ENCODE measurements at places on chromosomes 2 and 18.

GRCh38 chr2:169761970-169762292 is 28.3 kb downstream of the KLHL23 start:
- no peak for DNase-seq

GRCh38 chr2:216918088-216918680 is 58.3 kb upstream of the TNP1 start:
- peak; percentile 55 for DNase-seq

DNA sequence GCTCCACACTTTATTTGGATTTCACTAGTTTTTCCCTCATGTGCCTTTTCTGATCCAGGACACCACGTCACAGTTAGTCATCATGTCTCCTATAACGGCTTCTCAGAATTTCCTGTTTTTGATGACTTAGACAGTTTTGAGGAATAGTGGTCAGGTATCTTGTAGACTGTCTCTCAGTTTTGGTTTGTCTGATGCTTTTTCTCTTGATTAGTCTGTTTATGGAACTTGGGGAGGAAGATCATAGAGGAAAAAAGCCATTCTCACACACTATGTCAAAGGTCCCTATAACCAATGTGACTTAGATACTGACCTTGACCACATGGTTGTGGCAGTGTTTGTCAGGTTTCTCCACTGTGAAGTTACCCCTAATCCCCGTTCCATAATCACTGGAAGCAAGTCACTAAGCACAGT is 89.0 kb downstream of the RAPH1 start:
- DNase-seq, result peak; percentile 79

DNA sequence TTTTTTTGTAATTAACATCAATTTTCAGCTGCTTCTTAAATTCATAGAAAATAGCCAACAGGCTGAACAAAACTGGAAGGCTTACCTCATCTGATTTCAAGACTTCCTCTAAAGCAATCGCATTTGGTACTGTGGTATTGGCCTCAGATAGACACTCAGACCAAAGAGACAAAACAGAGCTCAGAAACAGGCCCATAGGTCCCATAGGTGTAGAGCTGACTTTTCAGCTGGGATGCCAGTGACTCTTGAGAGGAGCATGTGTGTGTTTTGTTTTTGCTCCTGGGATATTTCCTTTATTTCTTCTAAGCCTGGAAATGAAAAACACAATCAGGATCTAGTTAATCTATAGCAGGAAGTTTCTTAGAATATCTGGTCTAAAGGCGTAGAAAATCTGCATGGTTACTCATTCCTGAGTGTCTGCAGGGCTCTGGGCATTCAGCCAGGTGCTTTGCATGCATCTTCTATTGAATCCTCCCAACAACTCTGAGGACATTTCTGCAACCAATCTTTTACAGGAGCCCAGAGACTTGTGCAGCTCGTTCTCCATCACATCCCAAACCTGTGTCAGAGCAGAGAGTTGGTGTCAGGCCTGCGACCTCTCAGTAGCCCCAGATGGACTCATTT is 190.8 kb downstream of the RTP5 start:
- DNase-seq, result peak; percentile 67

DNA sequence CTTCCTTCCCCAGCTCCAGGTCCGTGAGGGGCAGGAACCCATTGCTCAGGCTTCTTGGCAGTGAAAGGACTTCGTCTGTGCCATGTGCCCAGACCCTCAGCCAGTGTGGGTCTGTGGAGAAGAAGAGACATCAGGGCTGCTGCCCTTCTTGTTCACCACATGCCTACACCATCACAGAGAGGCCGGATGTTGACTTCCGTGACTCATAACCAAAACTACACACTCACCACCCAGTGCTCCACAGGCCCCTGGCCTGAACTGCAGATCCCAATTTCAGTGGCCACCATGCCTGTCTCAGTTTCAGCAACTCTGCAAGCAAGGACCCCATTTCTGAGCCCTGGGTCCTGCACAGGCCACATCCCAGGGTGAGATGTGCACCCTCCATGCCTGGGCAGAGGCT is 332.6 kb upstream of the SALL3 start:
- no peak for DNase-seq

DNA sequence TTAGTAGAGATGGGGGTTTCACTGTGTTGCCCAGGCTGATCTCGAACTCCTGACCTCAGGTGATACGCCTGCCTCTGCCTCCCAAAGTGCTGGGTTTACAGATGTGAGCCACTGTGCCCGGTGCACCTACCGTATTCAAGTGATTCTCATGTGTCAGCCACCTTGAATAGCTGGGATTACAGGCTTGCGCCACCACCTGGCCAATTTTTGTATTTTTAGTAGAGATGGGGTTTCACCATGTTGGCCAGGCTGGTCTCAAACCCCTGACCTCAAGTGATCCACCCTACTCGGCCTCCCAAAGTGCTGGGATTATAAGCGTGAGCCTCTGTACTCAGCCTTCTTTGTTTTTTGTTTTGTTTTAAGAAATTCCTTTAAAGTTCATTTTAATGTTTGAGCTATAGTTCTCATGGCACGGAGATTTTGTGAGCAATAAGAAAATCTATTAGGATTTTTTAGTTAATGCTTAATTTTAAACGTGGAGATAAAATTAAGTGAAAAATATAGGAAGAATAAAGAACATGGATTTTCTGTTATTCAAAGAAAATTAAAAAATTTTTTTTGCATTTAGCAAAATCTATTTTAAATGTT is 242.6 kb downstream of the PHLPP1 start:
- no peak for DNase-seq

Data from astrocyte of the spinal cord (primary cell).